ENCODE measurements at places on chromosomes 11 and 22.
A peak's percentile ranks its signal among the peaks of the same experiment; 100 is the strongest.

- no peak for DNase-seq
Measured at GRCh38 chr22:49789289-49790141, 38.2 kb downstream of the BRD1 start.

GRCh38 chr22:43571181-43571580, 159.4 kb downstream of the MPPED1 start:
- no peak for DNase-seq

GRCh38 chr11:128720522-128720985, 26.7 kb downstream of the FLI1 start:
- no peak for DNase-seq

GRCh38 chr22:36083056-36083455, 54.4 kb upstream of the RBFOX2 start:
- DNase-seq, result no peak

DNA sequence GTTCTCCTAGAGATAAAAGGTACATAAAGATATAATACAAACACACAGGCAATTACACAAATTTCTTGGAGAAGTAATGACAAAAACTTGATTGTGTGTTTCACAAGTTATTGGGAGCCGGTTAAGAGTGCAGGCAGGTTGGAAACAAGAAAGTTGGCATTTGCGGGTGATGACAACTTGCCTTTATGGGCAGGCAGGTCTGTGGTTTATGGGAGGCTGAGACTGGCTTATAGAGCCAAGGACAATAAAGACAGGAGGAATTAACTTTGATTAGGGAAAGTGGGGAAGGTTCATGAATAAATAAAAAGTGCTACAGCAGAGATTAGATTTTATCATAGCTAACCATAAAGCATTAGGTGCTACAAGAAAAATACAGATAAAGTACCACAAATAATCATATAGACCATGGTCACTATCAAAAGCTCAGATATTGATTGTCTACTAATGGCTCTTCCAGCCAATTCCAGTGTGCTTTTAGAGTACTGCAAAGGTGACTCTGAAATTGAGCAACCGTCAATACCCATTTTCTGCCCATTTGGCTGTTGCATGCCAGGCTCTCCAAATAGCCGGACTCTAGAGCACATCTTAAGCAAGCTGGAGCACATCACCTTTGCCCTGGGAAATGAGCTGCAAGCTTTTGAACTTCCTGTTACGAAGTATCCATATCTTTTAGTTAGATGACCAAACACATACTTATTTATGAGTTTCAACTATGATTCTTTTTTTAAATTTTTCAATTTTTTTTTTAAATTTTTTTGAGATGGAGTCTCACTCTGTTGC, 33.9 kb upstream of the GAB2 start:
- DNase-seq, result no peak

DNA sequence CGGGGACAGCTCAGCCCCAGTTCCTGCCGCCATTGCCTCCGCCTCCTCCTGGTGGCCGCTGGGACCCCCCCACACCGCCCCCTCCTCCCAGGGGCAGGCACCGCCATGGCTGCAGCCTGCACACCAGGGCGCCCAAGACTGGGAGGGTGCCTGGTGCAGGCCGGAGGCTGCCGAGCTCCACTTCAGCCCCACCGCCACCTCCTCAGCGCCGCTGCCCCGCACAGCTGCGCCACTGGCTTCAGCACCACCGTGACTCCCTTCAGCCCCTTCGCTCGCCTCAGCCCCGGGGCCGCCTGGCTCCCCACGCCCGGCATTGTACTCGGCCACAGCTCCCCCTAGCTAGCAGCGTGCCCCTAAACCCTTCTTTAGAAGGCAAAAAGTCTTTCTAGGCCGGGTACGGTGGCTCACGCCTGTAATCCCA, 131.1 kb downstream of the CRYBB2 start:
- DNase-seq, result no peak

- no peak for DNase-seq
Measured at GRCh38 chr11:16361108-16361865, 4.9 kb upstream of the SOX6 start.

GRCh38 chr11:35579557-35580396, 38.5 kb upstream of the FJX1 start:
- DNase-seq, result no peak

GRCh38 chr11:72347691-72348090, 86.6 kb downstream of the CLPB start:
- DNase-seq, result no peak

DNA sequence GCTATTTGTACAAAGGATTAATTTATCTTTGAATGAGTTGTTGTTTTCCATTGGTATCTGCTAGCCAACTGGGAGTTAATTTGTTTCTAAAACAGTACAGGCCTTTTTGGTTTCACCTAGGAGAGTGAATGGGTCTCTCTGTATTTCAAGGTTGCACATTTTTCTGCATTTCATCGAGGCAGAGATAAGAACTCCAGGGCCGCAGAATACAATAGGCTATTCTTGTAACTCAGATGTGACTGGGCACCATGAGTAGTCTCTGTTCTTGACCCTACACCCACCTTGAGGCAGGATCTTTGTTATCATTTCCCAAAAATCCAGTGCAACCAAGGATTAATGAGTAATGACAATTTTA, 51.7 kb upstream of the OR9Q1 start:
- no peak for DNase-seq

GRCh38 chr11:19525714-19526113, 186.9 kb upstream of the NAV2 start:
- no peak for DNase-seq

- DNase-seq, result no peak
Measured at GRCh38 chr11:61028135-61028729, 56.8 kb downstream of the CD6 start.

DNA sequence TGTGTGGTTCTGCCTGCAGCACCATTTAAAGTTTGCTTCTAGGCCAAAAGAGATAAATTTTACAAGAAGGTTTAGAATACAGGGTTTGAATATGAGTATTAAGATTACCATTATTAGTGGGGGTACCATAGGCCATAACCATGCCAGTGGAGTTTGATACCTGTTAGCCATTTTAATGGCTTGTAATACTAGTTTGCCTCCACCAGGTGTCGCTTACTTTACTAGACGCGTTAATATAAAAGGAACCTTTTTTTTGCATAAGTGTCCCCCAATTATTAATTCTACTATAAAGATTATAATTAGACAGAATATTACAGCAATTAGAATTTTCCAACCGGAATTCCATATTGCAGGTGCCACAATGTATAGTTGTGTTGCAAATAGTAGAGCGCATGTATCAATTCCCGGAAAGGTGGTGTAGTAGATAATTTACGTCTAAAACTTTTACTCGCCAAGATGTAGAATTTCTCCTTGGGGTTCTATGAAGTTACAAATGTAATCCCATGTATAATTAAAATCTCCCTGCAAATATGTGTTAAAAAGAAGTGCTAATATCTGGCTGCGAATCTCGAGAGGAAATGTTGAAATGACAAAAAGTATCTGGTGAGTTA, 16.1 kb downstream of the MS4A6E start:
- peak; percentile 16 for DNase-seq

- DNase-seq, result no peak
Measured at GRCh38 chr11:121113611-121114010, 12.6 kb downstream of the TECTA start.

GRCh38 chr11:80846979-80847378, 1406.1 kb upstream of the TENM4 start:
- DNase-seq, result no peak

DNA sequence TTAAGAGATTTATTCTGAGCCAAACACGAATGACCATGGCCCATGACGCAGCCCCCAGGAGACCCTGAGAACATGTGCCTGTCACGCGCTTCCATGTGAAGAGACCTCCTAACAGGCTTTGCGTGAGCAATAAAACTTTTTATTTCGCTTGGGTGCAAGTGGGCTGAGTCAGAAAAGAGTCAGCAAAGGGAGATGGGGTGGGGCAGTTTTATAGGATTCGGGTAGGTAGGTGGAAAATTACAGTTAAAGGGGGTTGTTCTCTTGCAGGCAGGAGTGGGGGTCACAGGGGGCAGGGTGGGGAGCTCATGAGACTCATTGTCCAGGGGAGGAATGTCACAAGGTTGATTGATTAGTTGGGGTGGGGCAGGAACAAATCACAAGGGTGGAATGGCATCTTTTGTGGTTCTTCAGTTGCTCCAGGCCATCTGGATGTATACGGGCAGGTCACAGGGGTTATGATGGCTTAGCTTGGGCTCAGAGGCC, 77.2 kb upstream of the FTH1 start:
- no peak for DNase-seq

GRCh38 chr22:19530751-19531150, 6.5 kb upstream of the CLDN5 start:
- DNase-seq, result peak; percentile 9
